ENCODE measurements at places on chromosomes 6 and 20.

- DNase-seq = no peak
These were observed 27.8 kb downstream of the CMTR1 start for GRCh38 chr6:37460805-37461204.

GRCh38 chr6:70103798-70104197 lies 199.1 kb downstream of the COL9A1 start:
- peak; percentile 33 for DNase-seq

GRCh38 chr6:43683708-43684455 lies 3.7 kb downstream of the MRPS18A start:
- DNase-seq = no peak

GRCh38 chr20:44221368-44221954 lies 10.9 kb upstream of the OSER1 start:
- DNase-seq = no peak

DNA sequence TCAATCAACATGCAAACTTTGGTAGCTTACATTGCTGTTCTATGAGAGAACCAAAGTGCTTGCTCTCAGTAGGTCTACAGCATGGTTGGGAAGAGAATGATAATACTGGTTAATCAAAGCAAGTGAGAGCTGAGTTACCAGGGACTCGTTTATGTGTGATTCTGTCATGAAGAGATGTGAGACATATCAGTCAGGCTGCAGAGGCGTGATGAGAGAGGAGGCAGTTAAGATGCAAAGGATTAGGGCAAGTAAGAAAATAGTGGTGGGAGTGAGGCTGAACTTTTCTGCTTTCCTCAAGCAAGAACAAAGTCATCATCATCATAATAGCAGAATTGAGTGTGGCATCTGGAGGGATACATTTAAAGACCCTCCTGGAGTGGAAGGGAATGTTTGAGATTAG lies 86.5 kb downstream of the RPS12 start:
- DNase-seq = no peak

DNA sequence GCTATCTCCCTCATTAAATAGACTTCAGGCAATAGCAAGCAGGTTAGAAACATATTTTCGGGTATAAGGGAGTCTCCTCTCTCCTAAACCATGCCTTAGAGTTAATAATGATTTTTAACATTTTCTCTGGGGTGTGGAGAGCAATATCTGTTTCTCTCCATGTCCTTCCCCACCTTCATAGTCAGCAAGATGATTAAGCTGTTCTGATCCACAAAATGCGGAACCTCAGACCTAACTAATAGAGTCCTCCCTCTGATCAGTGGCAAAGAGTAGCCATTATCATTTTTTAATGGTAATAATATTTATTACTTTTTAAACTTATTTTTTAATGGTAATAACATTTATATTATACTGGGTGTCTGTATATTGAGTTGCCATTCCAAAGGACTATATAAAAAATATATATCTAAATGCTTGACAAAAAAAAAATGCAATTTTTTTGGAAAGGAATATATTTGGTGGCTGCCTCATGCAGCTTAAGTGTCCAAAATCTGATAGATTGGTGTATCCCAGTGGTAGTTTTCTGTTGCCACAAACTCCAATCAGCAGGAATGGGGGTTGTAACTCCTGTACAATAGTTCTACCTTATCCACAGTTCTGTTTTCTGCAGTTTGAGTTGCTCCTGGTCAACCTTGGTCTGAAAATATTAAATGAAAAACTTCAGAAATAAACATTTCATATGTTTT lies 14.0 kb upstream of the BTN3A2 start:
- no peak for DNase-seq

DNA sequence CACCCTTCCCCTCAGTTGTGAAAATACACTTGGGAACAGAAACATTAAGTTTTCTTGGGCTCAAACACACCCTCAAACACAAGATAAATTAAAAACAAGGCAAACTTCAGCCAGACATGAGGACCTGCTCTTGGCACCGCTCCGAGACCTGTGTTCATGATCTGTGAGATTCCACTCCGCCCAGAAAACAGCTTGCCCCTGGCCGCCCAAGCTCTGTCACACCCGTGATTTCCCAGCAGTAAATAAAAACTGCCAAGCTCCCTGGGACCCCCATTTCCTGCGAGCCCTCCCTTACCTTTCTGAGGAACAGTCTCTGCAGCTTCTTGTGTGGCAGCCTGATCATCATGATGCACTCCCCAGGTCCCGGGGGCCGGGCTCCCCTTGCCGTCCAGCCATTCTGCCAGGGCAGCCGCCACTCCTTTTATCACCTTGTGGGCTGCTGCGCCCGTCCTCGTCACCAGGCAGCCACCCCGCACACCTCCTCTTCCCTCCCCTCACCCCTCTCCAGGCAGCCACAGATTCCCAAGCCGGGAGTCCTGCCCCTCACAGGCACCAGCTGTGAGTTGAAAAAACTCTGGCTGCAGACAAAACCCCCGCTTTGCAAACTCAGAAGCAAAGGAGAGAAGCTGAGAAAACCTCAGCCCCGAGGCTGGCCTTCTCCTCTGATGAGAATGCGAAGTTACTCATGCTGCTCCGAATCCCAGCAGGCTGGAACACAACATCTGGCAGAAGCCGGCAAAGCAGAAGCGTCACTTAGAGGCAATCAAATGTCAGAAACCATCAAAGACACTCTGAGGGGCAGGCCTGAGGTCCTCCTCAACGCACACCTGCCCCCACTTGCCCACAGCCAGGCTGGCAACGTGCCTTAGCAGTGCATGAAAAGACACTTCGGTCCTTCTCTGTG lies 130.4 kb upstream of the RPS6KA2 start:
- no peak for DNase-seq

DNA sequence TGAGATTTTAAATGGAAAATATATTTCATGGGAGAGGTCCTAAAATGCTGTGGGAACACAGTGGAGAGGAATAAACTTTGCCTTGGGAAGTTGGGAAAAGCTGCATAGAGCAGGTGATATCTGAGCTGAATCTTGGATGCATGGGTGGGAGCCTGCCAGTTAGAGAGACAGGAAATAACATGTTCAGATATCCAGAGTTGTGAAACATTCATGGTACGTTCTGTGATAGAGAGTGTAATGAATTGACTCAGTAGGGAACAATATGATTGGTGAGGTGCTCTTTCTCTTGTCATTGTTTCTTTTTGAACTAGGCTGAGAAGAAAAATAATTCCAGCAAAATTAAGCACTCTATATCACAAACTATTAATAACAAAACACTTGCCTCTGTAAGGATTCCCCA lies 72.8 kb downstream of the RPS12 start:
- DNase-seq = no peak

GRCh38 chr6:105786890-105787655 lies 299.1 kb upstream of the PRDM1 start:
- no peak for DNase-seq

GRCh38 chr6:21900730-21901129 lies 307.2 kb downstream of the SOX4 start:
- DNase-seq = no peak

GRCh38 chr6:166569206-166569605 lies 17.3 kb downstream of the RAMACL start:
- DNase-seq = no peak

DNA sequence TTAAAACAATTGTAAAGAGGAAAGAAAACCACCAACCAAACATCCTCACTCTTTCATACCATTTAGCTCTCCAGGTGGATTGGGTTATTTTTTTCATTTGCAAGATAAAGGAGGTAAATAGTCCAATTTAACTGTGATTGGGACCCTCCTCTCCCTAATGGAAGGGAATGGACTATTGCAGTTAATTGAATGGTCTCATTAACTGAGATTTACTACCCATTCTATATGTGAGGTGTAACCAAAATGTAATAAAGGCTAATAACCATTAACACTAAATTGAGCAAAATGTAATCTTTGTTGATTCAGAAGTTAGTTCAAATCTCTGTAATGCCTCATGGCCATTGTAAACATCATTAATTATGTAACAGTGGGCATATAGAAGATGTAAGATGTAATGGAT lies 105.0 kb downstream of the KLHL32 start:
- no peak for DNase-seq

GRCh38 chr6:87431263-87431662 lies 23.5 kb downstream of the CFAP206 start:
- no peak for DNase-seq

DNA sequence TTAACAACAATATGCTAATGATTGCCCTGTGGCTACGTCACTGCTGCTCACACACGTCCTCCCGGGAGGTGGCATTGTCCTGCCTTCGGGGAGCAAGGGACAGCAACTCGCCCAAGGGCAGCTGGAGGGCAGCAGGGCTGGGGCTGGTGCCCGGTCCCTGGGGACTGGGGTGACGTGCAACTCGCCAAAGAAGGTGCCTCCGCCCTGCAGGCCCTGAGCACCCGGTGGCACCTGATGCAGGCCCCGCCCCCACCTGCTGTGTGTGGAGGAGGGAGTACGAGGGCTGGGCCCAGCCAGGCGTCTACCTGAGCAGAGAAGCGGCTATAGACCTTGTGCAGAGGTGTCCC lies 64.8 kb upstream of the SLCO4A1 start:
- DNase-seq = no peak

GRCh38 chr20:63942250-63942951 lies 13.8 kb downstream of the UCKL1 start:
- DNase-seq = peak; percentile 71

DNA sequence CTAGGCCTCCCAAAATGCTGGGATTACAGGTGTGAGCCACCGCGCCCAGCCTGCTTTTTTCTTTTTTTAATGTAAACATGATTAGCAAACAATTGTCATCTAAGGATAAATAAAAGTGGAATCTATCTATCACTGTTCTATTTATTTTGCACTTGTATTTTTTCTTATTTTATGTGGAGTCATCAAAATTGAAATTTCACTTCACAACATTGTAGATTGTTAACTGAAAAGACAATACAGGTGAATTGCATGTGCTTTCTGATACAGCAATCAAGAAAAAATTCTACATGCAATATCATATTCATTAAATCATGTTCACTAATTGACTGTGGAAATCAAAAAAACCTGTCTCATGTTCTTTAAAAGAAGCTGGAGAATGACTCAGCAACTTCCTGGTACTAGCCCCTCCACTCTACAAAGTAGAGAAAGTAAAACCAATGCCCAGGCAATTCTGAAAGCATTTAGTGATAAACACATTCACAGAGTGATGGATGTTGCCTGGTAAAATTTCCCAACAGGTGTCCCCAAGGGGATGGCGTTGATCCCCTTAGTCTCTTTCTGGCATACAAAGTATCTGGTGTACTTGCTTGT lies 10.7 kb upstream of the RFX6 start:
- DNase-seq = no peak

- no peak for DNase-seq
These were observed 91.3 kb upstream of the PAK5 start for GRCh38 chr20:9930142-9930541.

DNA sequence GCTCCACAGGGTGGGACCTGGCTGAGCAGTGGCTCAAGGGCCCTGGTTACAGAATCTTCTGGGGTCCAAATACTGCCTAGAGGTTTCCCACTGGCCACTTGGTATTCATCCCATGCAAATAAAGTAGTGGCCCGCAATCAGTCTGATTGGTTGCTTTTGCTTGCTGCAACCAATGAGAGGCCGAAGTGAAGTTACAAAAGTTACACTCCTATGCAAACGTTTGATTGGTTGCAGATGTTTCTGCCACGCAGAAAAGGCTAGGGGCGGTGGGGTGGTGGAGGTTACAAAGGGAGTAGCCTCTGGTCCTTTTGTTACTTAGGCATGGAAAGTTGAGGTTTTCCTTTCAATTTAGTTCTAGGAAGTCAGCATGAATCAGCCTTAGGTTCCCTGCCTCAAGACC lies 3.6 kb upstream of the NHLRC1 start:
- no peak for DNase-seq

DNA sequence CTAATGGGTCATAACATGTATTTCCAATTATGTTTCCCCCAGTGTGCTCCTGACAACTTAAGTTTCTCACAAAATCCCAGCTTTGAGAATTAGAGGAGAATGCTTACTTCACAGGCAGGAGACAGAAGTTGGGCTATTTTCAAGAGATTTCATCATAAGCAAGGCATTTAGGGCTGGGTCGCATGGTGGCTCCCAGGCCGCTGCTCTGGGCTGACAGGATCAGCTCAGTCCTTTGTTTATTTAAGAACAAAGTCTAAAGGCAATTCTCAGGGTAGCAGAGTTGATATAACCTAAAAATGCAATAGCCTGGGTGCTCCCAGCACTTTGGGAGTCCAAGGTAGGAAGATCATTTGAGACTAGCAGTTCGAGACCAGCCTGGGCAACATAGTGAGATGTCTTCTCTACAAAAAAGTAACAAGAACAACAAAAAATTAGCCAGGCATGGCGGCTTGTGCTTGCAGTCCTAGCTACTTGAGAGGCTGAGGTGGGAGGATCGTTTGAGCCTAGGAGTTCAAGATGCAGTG lies 10.9 kb downstream of the FOXQ1 start:
- no peak for DNase-seq

DNA sequence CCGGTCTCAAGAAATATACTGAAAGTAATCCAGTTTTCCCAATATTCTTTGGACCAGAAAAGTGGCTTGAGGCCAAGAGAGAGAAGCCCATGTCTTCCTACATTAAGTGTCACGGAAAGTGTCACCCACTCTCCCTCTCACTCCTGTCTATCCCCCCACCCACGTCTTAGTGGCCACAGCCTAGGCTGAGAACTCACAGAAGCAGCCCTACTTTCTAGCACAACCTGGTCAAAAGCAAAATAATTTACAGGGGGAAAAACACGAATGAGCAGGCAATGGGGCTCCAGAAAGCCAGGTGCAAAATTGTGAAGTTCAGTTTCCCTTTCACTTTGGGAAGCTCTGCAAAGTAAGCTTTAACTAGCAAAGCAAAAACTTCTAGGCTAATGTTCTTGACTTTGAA lies 118.0 kb downstream of the OPRM1 start:
- DNase-seq = no peak

GRCh38 chr6:14020551-14020950 lies 95.8 kb downstream of the RNF182 start:
- DNase-seq = no peak

DNA sequence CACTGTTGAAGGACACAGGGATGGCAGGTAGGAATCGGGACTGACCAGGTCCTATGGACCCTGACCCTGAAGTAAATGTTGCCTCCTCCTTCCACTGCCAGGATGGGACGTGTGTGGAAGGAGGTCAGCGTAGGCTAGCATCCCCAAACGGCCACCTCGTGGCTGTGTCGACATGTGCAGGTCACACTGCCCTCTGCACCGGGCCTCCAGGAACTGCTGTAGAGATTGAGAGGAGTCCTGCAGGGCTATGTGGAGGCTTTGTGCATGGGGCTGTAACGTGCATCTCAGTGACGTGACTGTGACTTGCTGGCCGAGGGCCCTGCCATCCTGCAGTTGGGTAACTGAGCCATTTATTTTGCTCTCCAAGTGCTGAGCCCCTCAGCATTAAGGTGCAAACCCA lies 149.5 kb downstream of the PHACTR3 start:
- no peak for DNase-seq

- peak; percentile 81 for DNase-seq
These were observed 141.9 kb downstream of the ID4 start for GRCh38 chr6:19979059-19979458.

- peak; percentile 74 for DNase-seq
These were observed 163.7 kb downstream of the RALGAPA2 start for GRCh38 chr20:20548527-20549266.

- DNase-seq = no peak
These were observed 76.0 kb downstream of the MAN1A1 start for GRCh38 chr6:119273272-119274196.

- peak; percentile 24 for DNase-seq
These were observed 17.2 kb upstream of the RTF2 start for GRCh38 chr20:56451056-56451765.

Data from NCI-H82 (cell line).